ENCODE measurements at places on chromosomes 6 and 20.

- peak; percentile 17 for DNase-seq
Observed at GRCh38 chr6:138692978-138693909, 80.3 kb upstream of the CCDC28A start.

DNA sequence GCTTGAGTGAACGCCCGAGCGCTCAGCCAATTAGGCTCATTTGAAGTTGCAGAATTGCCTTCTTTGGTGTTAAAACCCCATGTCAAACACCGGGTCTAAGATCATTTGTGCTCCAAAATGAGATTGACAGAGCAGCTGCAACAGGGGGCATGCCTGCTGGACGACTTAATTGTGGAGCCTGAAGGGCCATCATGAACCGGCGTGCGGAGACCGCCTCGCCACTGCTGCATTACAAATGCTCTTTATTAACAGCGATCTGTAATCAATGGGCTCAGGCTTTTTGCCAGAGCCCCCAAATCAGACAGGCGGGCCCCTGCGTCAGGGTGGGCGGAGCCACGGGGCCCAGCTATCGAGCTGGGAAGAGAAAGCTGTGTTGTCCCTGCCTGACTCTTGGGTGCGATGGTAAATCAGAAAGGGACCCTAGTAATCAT lies 183.2 kb downstream of the SIM1 start:
- DNase-seq: no peak

- no peak for DNase-seq
Observed at GRCh38 chr6:157995458-157995857, 13.8 kb downstream of the SYNJ2 start.

- no peak for DNase-seq
Observed at GRCh38 chr20:23117738-23118137, 31.6 kb upstream of the CD93 start.

DNA sequence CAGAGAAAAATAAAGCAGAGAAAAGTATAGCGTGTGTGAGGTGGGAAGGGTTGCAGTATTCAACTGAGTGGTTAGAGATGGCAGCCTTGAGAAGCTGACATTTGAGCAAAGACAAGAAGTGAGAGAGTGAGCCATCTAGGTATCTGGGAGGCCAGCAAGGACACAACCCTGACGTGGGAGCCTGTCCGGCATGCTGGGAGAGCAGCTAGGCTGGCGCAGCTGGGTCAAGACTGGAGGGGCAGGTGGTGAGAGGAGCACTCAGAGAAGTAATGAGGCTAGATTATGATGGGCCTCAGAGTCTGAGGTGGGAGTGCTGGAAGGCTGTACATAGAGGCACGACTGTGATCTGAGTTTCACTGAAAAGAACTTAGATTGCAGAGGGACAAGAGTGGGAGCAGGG lies 12.9 kb downstream of the TTPAL start:
- DNase-seq: no peak

- DNase-seq: no peak
Observed at GRCh38 chr6:169798764-169799473, 47.5 kb downstream of the ERMARD start.

GRCh38 chr6:98777762-98778161 lies 56.6 kb upstream of the POU3F2 start:
- no peak for DNase-seq

GRCh38 chr6:28743271-28743789 lies 180.5 kb downstream of the TRIM27 start:
- DNase-seq: no peak

DNA sequence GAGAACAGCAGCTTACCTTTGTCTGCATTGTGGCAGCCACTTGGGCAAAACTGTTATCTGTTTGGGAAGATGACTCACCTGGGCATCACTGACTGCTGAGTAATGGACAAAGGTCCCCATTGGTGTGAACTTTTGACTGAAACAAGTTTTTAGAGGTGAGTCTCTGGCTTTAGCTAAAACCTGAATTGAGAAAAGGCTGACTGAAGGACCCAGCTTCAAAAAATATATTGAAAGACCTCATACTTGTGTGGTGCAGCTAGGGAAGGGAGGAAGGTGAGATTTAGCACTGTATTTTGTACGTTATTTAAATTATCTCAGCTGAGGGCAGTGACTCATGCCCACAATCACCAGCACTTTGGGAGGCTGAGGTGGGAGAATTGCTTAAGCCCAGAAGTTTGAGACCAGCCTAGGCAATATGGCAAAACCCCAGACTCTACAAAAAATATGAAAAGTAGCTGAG lies 4.5 kb upstream of the CITED2 start:
- DNase-seq: no peak

DNA sequence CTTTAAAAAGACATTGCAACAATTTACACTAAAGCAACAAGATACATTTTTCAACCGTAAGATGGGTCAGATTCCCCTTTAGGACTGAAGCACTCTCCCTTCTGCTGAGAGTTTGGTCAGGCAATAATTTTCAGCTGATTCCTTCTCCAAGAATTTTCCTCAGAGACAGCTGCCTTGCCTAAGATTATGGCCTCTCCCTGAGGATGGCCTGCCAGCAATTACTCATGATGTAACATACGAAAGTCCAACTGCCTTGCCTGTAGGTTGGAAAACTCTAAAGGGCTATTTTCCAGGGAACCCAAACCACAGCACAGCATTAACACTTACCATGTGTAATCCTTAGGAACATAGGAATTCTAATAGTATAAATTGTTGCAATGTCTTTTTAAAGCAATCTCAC lies 229.1 kb upstream of the FLRT3 start:
- DNase-seq: no peak

DNA sequence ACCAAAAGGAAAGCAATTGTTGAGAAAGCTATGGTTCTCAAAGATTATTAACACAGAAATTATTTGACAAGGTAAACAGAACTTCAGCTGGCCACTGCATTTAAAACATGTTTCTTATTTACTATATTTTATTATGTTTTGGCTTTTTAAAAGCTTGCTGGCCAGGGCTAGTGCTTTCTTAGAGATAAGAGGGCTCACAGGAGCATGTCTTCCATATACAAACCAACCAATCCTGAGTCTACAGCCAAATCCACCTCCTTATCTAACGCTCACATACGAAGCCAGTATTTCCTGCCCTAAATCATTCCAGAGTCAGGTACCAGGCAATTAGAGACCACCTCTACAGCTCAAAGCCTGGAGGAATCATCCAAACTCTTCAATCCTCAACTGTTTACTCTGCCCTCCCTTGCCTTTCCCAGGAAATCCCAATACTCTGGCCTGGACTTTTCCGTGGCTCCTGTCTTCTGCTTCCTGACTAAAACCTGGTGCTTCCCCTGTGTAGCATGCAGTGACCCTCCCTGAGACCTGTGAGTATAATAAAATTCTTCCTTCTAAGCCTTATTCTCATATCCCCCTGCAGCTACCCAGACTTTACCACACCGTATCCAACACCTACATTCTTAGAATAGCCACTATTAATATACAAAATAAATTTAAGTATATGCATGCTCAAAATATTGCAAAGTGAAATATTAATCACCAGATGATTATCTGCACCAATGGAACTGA lies 33.2 kb downstream of the RANBP9 start:
- DNase-seq: no peak

- DNase-seq: no peak
Observed at GRCh38 chr20:10105046-10105445, 70.3 kb downstream of the ANKEF1 start.

- peak; percentile 78 for DNase-seq
Observed at GRCh38 chr6:168699631-168700295, 258.8 kb downstream of the SMOC2 start.

- DNase-seq: no peak
Observed at GRCh38 chr20:63765082-63765873, 25.7 kb downstream of the SLC2A4RG start.

DNA sequence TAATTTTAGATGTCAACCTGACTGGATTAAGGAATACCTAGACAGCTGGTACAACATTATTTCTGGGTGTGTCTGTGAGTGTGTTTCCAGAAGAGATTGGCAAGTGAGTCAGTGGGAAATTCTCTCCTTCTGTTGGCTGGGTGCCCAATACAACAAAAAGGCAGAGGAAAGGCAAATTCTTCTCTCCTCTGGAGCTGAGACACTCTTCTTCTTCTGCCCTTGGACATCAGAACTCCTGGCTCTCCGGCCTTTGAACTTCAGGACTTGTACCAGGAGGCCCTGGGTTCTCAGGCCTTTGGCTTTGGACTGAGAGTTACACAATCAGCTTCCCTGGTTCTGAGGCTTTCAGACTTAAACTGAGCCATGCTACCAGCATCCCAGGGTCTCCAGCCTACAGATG lies 7.8 kb upstream of the BTN3A1 start:
- DNase-seq: no peak

- DNase-seq: no peak
Observed at GRCh38 chr20:64191002-64191401, 26.8 kb downstream of the MYT1 start.

GRCh38 chr6:70547313-70547712 lies 19.4 kb upstream of the SDHAF4 start:
- DNase-seq: peak; percentile 35

GRCh38 chr6:168082860-168083513 lies 4.0 kb upstream of the FRMD1 start:
- DNase-seq: no peak

- DNase-seq: no peak
Observed at GRCh38 chr6:87968435-87969278, 79.0 kb upstream of the SPACA1 start.

DNA sequence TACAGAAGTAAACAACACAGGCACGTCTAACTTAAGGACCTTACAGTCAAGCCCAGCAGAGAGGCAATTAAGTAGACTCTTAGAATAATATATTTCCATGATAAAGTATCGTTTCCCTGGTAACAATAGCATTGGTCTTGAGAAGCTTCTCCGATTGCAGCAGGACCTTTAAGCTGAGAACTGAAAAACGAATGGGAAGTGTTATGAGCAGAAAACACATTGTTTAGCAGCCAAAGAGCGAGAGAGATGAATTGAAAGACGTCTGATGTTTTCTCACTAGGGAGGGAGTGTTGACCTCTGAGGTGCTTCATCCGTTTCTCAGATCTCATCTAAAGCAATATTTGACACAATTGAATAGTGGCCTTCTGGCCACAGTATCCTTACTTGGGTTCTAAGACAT lies 855 bp downstream of the BYSL start:
- no peak for DNase-seq

GRCh38 chr20:53937929-53938367 lies 132.4 kb downstream of the BCAS1 start:
- DNase-seq: no peak

DNA sequence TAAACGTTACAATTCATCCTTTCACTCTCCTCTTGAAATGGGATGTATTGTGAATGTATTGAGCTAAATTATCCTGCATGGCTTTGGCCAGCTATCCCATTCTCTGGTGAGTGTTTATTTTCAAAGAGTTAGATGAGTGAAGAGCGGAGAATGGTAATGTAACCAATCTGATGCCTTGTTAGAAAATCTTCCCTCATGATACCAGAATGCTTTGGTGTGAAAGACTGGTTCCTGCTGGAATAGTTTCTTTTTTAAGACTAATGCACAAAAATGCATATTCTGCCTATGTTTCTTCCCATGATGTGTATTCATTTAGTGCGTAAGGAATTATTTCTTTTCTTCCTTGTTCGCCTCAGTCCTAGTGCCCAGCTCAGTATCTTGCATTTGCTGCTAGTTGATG lies 506.7 kb downstream of the PRKN start:
- no peak for DNase-seq

DNA sequence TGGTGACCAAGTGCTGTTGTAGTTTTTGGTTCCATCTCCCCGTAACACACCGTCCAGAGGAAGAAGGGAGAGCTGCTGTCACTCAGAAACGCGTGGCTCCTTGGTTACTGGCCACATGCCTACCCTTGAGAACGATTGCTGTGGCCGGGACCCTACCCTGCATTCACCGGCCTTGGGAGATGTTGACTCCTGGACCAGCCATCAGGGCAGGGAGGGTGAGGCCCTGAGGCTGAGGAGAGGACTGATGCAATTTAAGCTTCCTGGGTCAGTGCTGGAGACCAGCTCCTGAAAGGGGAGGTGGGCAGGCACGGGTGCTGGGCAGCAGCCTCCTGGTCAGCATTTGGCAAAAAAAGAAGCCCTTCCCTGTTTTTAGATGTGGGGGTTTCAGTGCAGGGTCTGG lies 31.5 kb downstream of the ERMARD start:
- no peak for DNase-seq

DNA sequence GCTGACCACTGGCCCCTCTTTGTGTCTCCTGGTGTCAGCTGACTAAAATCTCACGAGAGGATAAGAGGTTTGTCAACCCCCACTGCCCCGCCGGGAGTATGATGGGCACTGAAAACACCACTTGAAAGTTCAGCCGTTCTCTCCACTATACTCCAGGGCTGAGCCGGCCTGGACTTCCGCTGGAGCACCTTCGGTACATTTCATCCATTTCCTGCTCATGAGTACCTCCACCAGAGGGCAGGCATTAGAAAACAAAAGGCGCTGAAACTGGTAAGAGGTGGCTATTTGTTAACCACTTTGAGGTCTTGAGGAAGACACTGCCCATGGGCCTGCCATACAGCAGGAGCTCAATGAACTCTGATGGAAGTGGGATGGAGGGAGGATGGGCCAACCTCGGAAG lies 17.9 kb upstream of the ANKRD60 start:
- DNase-seq: no peak

DNA sequence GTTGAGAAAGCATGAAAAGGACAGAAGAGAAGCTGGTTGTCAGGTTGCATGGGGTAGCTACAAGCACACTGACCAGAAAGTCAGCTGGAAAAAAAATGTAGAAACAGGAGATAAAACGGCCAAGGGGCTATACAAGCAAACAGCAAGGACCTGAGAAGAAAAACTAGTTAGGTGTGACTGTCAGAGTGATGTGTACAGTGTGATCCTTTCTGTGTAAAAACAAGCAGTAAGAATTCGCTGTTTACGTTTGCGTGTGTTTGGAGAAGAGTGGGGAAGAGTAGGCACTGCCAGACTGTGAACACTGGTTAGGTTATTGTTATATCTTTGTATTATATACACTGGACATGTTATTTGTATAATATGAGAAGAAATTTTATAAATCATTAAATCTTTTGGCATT lies 28.1 kb downstream of the PTPN1 start:
- DNase-seq: no peak

- no peak for DNase-seq
Observed at GRCh38 chr6:115363379-115363778, 697.3 kb downstream of the FRK start.

GRCh38 chr20:24731312-24731711 lies 217.8 kb upstream of the CST7 start:
- no peak for DNase-seq

GRCh38 chr20:18992418-18992817 lies 178.8 kb downstream of the SCP2D1 start:
- no peak for DNase-seq

GRCh38 chr6:17015551-17016381 lies 86.1 kb upstream of the STMND1 start:
- no peak for DNase-seq

DNA sequence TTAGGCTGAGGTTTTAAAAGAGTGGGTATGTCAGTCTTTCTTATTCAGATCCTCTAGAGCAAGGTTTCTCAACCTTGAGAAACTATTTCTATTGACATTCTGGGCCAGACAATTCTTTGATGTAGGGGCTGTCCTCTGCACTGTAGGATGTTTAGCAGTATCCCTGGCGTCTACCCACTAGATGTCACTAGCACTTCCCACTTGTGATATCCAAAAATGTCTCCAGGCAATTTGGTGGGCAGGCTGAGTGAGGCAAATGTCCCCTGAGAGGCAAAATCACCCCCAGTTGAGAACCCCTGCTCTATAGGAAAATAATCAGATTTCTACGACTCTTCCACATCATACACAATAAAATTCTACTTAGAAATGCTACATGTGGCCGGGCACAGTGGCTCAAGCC lies 7.7 kb upstream of the ZKSCAN8 start:
- no peak for DNase-seq

- no peak for DNase-seq
Observed at GRCh38 chr20:63432577-63433325, 39.7 kb downstream of the KCNQ2 start.
